ENCODE measurements at places on chromosomes 4 and X. TPM values are rescaled to one million over a fixed set of nuclear protein-coding genes. Genes with fewer than 3 reads are reported as not detected.

GRCh38 chr4:2354118-2354517 lies 64.3 kb downstream of the ZFYVE28 start:
- H3K27ac ChIP-seq, result no peak overlapping the region
- DNase-seq, result no peak
- no peaks in the 10 kb centered on the region for H3K4me1 ChIP-seq
- H3K27me3 ChIP-seq, result no peaks in the 10 kb centered on the region
- no peaks in the 10 kb centered on the region for H3K36me3 ChIP-seq

GRCh38 chr4:17323554-17324385 lies 188.1 kb downstream of the QDPR start:
- H3K4me1 ChIP-seq, result peaks cover 8% of the 10 kb centered on the region
- DNase-seq, result no peak
- H3K36me3 ChIP-seq, result no peaks in the 10 kb centered on the region
- H3K27me3 ChIP-seq, result peaks cover 3% of the 10 kb centered on the region
- no peak overlapping the region for H3K4me3 ChIP-seq

DNA sequence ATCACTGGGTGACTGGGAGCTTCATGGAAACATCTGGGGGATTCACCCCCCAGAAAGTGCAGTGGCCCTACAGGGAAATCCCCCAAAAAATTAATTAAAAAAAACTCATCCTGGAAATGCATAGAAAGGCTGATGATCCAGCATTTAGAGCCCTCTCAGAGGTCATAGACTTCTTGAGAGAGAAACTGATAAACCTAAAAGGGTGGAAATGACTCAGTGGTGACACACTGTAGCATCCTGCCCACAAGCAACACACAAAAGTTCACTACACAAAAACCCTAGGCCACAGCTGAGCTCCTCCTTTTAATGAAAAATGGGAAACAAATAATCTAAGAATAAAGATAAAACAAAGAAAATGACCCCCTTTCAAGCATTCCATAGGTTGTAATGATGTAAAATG lies 911.5 kb downstream of the GLUD2 start:
- no peaks in the 10 kb centered on the region for H3K4me1 ChIP-seq
- no peak for DNase-seq
- H3K36me3 ChIP-seq, result no peaks in the 10 kb centered on the region
- H3K27me3 ChIP-seq, result no peaks in the 10 kb centered on the region
- H3K4me3 ChIP-seq, result no peak overlapping the region

DNA sequence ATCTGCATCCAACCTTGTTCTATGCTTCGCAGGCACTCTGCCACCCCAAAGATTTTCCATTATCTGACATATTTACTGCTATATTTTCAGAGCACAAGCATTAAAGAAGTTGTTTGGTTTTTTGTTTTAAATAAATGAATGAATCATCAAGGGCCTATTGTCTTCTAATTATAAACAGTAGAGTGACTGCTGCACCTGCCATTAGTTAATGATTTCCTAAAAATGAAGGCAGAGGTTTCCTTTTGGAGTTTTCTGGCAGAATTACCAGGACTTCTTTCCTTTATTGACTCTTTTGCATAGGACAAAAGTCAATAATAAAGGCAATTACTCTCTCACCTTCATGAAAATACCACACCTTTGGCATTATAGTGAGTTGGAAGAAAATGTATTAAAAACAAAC lies 238.1 kb downstream of the INPP4B start:
- H3K27me3 ChIP-seq, result no peaks in the 10 kb centered on the region
- no peak overlapping the region for H3K27ac ChIP-seq
- no peaks in the 10 kb centered on the region for H3K4me1 ChIP-seq
- H3K4me3 ChIP-seq, result no peak overlapping the region
- H3K36me3 ChIP-seq, result peaks cover 20% of the 10 kb centered on the region
- DNase-seq, result no peak

GRCh38 chrX:149453030-149453429 lies 52.1 kb downstream of the IDS start:
- no peak overlapping the region for H3K27ac ChIP-seq
- H3K4me1 ChIP-seq, result no peaks in the 10 kb centered on the region
- H3K27me3 ChIP-seq, result peaks cover 2% of the 10 kb centered on the region
- H3K4me3 ChIP-seq, result no peak overlapping the region
- H3K36me3 ChIP-seq, result no peaks in the 10 kb centered on the region

DNA sequence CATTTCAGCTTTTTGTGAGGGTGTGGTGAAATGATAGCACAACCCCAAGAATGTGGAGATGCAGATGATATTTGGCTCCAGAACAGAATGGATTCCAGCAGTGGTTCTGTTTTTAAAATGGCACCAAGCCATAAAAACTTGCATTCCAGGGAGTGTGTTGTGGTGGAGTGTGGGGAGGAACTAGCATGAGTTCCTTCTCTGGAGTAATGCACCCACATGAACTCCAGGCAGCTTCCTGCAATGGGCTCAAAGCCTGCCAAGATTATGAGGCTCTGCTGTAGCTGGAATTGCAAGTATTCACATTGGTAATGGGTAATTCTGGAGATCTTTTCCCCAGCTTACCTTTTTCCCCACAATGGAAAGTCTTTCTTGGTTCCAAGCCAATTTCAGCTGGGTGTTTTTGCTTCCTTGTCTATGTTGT lies 161.4 kb downstream of the RAB28 start:
- H3K4me3 ChIP-seq, result no peak overlapping the region
- no peaks in the 10 kb centered on the region for H3K27me3 ChIP-seq
- H3K36me3 ChIP-seq, result no peaks in the 10 kb centered on the region
- H3K4me1 ChIP-seq, result no peaks in the 10 kb centered on the region

Gene PPID
- total RNA-seq, result 46.2 TPM

Gene SORBS2
- total RNA-seq, result not detected

Gene SH3RF1
- total RNA-seq, result not detected

Gene SPIN2B
- total RNA-seq, result 11.7 TPM

Gene ADH7
- not detected for total RNA-seq
